Tibial nerve (tissue), 4 donors: ENCODE measurements at places on chromosomes 12 and 14. TPM values are rescaled to one million over a fixed set of nuclear protein-coding genes. Genes with fewer than 3 reads are reported as not detected.

WNT5B gene
- total RNA-seq = 17.1 TPM

ACSS3 gene
- 78.1 TPM for total RNA-seq

RAD9B gene
- 0.30 TPM for total RNA-seq

MYBPC1 gene
- total RNA-seq = 0.78 TPM

FAM90A1 gene
- total RNA-seq = 0.21 TPM

KLRC4 gene
- total RNA-seq = not detected
